ENCODE measurements at places on chromosomes 2 and 18.

GRCh38 chr2:2707206-2707991 lies 376.3 kb upstream of the MYT1L start:
- H3K36me3 ChIP-seq: no peaks in the 10 kb centered on the region
- H3K4me1 ChIP-seq: no peaks in the 10 kb centered on the region
- H3K27me3 ChIP-seq: no peaks in the 10 kb centered on the region
- H3K4me3 ChIP-seq: no peak overlapping the region
- H3K27ac ChIP-seq: no peak overlapping the region

DNA sequence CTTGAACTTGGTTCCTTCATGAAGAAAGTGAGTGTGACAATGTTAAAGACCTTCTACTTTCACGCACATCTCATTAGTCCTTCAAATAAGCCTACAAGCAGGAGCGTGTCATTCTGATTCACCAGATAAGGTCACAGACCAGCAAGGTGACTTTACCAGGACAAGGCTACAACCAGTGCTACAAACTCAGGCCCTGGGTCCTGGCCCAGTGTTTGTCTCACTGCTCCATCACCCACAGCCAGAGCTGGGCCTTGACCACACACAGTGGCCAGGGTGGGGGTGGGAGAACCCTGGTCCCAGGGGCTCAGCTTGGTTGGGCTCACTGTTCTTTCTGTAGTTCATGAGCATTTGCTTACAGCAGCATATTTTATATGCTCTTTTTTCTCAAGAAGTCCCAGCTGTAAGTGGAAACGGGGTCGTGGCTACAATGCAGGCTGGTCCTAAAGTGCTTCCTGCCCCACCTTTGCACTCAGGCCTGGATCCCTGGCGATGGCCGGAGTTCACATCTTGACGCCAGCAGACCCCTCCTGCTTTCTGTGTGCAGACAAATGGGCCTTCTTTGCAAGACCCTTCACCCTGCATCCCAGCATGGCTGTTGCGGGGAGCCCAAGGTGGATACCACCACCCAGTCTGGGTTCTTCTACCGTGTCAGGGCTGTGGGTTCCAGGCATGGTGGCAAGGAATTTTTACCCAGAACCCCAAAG lies 153.6 kb upstream of the EPAS1 start:
- no peaks in the 10 kb centered on the region for H3K36me3 ChIP-seq
- H3K27me3 ChIP-seq: no peaks in the 10 kb centered on the region
- no peaks in the 10 kb centered on the region for H3K4me1 ChIP-seq
- no peak overlapping the region for H3K4me3 ChIP-seq
- H3K27ac ChIP-seq: no peak overlapping the region

GRCh38 chr2:109373791-109374547 lies 239.8 kb downstream of the SEPTIN10 start:
- H3K27ac ChIP-seq: no peak overlapping the region
- DNase-seq: no peak
- H3K36me3 ChIP-seq: no peaks in the 10 kb centered on the region

DNA sequence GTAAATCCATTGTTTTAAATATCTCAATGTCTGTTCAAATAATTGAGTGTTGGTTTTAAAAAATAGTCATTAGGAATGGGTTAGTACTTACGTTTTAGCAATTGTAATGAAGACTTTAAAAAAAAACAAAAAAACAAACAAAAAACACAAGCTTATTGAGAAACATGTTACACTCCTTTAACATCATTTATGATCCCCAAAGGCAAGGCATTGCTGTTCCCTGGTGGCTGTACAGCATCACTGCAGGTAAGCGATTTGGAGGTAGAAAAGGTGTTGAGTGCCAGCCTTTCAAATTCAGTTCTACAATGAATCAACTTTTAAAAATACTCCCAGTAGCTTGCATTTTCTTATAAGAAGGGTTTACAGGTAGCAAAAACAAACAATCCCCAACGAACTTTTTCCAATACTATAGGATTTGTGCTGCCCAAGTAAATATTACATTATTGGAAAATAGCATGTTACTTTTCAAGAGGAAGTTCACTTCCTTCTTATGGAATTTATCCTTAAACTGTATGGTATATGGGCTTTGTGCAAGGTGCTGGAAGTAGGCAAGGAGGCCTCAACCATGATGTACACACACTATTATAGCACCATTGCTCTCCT lies 27.5 kb downstream of the CNRIP1 start:
- no peak overlapping the region for H3K27ac ChIP-seq
- DNase-seq: peak; percentile 50
- H3K27me3 ChIP-seq: no peaks in the 10 kb centered on the region

DNA sequence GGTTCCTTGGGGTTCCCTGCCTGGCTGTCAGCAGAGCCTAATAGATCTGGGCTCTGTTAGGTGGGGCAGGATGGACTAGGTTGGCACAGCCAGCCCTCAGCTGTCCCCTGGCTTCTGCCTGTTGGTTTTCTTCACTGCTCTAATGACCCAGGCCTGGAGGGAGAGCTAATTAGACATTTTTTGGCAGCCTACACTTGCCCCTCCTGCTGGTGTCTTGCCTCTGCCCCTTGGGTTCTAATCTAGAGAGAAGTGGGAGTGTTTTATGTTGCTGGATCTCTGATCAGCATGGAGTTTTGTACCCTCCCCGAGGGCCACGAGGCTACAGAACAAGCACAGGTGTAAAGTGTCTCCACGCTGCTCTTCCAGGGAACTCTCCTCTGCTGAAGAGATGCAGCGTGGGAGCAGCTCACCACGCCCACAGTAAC lies 199.4 kb upstream of the RASGRP3 start:
- peaks cover 31% of the 10 kb centered on the region for H3K36me3 ChIP-seq
- peaks cover 15% of the 10 kb centered on the region for H3K4me1 ChIP-seq
- DNase-seq: no peak
- no peak overlapping the region for H3K4me3 ChIP-seq

DNA sequence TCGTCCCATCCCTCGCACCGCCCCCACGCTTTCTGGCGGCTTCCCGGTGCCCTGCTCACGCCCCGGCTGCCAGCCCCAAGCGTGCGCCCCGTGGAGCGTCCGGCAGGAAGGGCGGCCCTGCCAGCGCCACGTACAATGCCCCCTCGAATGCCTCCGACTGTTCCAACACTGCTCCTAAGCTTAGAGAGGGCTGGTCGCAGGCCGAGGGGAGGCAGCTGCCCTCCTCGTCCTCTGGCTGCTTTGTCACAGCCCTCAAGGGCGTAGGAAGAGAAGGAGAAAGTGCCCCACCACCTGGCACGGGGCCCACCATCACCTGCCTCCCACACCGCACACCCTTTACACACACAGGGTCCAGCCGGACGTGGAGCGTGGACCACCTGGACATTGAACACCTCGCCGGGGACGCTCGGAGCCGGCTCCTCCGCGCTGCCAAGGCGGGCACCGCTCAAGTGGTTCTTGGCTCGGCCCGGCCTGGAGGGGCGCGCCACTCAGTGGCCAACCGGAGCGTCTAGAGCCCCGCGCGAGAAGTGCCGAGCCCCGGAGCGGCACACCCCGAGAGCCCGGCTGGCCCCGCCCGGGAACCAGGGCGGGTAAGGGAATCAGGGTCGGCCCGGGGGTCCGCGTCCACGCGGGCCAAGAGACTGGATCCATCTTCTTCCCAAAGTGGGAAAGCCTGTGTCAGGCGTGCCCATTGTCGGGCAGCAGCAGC lies 830 bp downstream of the DNER start:
- DNase-seq: peak; percentile 12
- no peaks in the 10 kb centered on the region for H3K36me3 ChIP-seq

DNA sequence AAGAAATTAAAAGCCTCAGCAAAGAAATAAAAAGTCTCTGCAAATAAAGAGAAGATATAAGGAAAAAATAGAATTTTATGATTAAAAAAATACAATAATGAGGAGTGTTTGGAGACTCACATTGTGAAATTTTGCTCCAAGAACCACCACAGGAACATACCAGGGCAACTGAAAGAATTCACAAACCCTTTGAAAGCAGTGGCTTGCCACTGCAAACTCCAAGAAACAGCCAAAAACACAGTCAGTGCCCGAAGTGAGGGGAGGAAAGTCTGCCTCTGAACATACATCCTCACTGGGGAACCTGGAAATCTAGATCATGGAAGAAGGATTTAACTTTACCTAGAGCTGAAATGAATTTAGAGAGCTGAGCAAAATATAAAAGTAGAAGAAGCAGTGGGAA lies 33.1 kb downstream of the EVA1A start:
- H3K27me3 ChIP-seq: no peaks in the 10 kb centered on the region
- H3K27ac ChIP-seq: peak overlapping the region; percentile 6
- peaks cover 5% of the 10 kb centered on the region for H3K36me3 ChIP-seq
- DNase-seq: peak; percentile 51
- H3K4me3 ChIP-seq: no peak overlapping the region
- H3K4me1 ChIP-seq: peaks cover 60% of the 10 kb centered on the region

GRCh38 chr2:106800976-106801655 lies 84.9 kb downstream of the ST6GAL2 start:
- no peak overlapping the region for H3K27ac ChIP-seq
- H3K27me3 ChIP-seq: no peaks in the 10 kb centered on the region
- H3K4me3 ChIP-seq: no peak overlapping the region
- no peaks in the 10 kb centered on the region for H3K4me1 ChIP-seq
- no peak for DNase-seq

GRCh38 chr2:11099122-11100065 lies 55.9 kb upstream of the SLC66A3 start:
- no peak overlapping the region for H3K27ac ChIP-seq
- no peak overlapping the region for H3K4me3 ChIP-seq
- H3K4me1 ChIP-seq: peaks cover 11% of the 10 kb centered on the region
- peaks cover 8% of the 10 kb centered on the region for H3K27me3 ChIP-seq

- H3K4me3 ChIP-seq: no peak overlapping the region
- H3K27me3 ChIP-seq: no peaks in the 10 kb centered on the region
- no peaks in the 10 kb centered on the region for H3K4me1 ChIP-seq
- no peak overlapping the region for H3K27ac ChIP-seq
- H3K36me3 ChIP-seq: no peaks in the 10 kb centered on the region
Measured at GRCh38 chr2:112217854-112218253, 37.0 kb downstream of the ZC3H8 start.

GRCh38 chr18:79903071-79903635 lies 48.3 kb downstream of the SLC66A2 start:
- no peaks in the 10 kb centered on the region for H3K36me3 ChIP-seq
- no peak overlapping the region for H3K27ac ChIP-seq
- no peak for DNase-seq
- H3K4me3 ChIP-seq: no peak overlapping the region

DNA sequence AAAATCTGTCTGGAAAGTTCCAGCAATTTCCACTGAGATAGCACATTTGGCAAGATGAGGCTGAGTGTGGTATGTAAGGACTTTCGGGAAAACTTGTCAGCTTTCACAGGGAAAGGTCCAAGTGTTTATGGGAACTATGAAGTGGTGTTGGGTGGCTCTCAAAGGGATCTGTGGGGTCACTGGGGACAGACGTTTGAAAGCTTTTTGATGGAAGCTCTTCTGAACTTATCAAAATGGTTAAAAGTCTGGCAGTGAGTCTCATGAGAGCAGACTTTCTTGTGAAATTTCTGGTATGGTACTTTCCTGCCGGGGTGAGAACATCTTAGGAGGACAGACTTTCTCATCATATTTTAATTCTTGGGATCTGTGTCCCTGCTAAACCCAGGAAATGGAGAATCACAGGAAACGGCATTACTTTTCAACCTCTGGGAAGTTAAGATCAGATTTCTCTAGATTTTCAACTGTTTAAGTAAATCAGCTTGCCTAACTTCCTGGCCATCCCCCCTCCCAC lies 546.3 kb upstream of the ZEB2 start:
- peaks cover 23% of the 10 kb centered on the region for H3K4me1 ChIP-seq
- H3K27ac ChIP-seq: peak overlapping the region; percentile 3
- no peaks in the 10 kb centered on the region for H3K36me3 ChIP-seq
- no peak overlapping the region for H3K4me3 ChIP-seq

DNA sequence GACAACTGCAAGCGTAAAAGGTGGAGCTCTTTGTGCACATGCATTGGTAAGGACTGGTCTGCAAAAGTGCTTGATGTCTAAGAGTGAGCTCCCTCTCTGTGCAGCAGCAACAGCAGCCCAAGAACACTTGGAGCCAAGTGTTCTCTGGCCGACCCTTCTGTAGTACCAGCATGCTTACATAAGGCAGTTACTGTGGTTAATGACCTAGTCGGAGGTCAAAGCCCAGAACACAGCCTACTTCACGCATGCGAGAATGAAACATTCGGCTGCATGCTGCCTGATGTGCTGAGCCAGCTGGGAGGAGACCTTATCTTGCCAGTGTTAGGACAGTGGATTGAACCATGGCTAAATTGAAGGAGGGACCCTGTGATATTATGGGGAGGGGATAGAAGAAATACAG lies 21.3 kb downstream of the NCAPH start:
- DNase-seq: no peak
- no peak overlapping the region for H3K27ac ChIP-seq
- no peaks in the 10 kb centered on the region for H3K36me3 ChIP-seq

DNA sequence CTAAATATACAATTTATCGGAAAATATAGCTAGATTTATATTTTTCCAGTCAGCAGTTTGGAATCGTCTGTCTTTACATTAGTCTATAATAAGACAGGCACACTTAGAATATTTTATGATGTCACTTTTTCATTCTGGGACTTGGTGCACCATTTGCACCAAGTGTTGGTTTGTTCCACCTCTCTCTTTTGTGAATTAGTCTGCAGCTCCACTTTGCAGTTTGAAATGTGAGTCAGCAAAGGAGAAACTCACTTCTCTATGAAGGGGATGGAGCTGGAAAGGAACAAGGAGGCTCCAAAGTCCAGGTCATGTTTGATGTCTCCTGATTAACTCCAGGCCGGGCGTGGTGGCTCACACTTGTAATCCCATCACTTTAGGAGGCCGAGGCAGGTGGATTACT lies 63.8 kb upstream of the RTN4 start:
- H3K4me1 ChIP-seq: peaks cover 58% of the 10 kb centered on the region
- DNase-seq: peak; percentile 33
- no peak overlapping the region for H3K27ac ChIP-seq
- H3K27me3 ChIP-seq: no peaks in the 10 kb centered on the region
- H3K4me3 ChIP-seq: no peak overlapping the region

DNA sequence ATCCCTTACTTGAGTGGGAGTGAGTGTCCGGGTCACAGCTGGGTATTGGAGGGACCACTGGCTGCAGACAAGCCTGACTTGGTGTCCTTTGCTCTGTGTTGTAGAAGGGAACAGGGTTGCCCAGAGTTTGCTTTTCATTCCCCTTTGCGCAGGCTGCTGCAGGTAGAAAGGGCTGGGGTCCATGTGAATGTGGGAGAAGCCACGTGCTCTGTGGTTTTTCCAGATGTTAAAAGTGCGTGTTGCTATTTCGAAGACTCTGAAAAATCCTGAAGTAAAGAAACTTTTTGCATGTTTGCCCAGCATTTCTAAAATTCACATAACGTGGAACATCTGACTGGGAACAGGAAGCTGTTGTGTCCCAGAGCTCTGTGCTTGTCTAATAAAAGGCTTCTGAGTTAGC lies 28.8 kb downstream of the GLI2 start:
- H3K27me3 ChIP-seq: no peaks in the 10 kb centered on the region
- no peak overlapping the region for H3K27ac ChIP-seq
- no peaks in the 10 kb centered on the region for H3K36me3 ChIP-seq
- peaks cover 38% of the 10 kb centered on the region for H3K4me1 ChIP-seq
- no peak for DNase-seq

- peaks cover 29% of the 10 kb centered on the region for H3K4me1 ChIP-seq
- H3K4me3 ChIP-seq: no peak overlapping the region
- DNase-seq: peak; percentile 49
- H3K27ac ChIP-seq: no peak overlapping the region
- H3K36me3 ChIP-seq: no peaks in the 10 kb centered on the region
Measured at GRCh38 chr2:180910831-180911665, 69.4 kb upstream of the UBE2E3 start.

GRCh38 chr2:68403199-68403644 lies 38.1 kb downstream of the PLEK start:
- no peaks in the 10 kb centered on the region for H3K4me1 ChIP-seq
- no peaks in the 10 kb centered on the region for H3K36me3 ChIP-seq
- no peak for DNase-seq
- no peaks in the 10 kb centered on the region for H3K27me3 ChIP-seq
- H3K4me3 ChIP-seq: no peak overlapping the region

All from GM23248 (cell line).